Hematopoietic multipotent progenitor cell treated with erythropoietin and hydrocortisone succinate and interleukin-3 and kit ligand, for 4 days (in vitro differentiated cells): ENCODE measurements at places on chromosomes 11 and 22.

DNA sequence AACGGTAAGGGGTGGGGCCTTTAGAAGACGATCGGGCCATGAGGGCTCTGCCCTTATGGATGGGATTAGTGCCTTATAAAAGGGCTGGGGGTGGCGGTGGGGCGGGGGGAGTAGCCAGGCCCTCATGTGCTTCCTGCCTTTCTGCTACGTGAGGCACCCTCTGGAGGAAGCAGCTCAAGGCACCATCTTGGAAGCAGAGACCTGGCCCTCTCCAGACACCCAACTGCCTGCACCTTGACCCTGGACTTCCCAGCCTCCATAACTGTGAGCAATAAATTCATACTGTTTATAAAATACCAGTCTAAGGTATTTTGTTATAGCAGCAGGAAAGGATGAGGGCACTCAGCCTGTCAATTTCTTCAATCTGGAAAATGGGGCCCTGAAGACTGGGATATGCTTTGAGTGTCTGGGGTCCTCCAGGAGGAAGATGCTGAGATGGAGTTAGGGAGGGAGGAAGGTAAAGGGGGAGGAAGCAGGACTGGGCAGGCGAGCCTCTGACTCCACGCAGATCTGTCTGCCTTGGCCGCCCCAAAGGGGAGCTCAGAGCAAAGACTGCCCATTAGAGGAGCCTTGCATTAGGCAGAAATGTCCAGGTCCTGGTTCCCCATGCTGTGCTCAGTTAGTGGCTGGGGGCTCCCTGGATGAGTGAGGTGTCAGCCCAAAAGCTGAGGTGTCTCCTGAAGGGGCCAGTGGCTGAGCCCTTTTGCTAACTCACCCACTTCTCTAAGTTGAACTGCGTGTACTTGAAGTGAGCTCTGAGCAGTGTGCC is 5.3 kb downstream of the CABP2 start:
- DNase-seq = no peak

GRCh38 chr22:37519268-37520195 is at the start of gene CARD10:
CARD10 (minus strand) TSS chr22:37519415; CDS start chr22:37519200, 215 bp downstream.
- peak; percentile 35 for DNase-seq

DNA sequence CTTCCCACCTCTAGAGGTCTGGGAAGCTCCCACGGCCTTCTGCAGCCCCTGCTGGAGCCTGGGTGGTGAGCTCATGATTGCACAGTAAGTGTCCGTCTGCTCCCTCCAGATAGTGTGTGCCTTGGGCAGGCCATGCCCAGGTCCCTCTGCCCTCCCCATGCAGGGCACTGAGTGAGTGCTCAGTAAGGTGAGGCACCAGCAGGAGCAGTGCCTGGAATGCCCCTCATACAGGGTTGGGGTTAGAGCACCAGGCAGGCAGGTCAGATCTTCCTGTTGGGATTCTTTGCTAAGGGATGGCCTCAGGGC is 50.3 kb downstream of the NAT10 start:
- no peak for DNase-seq

- DNase-seq = no peak
Observed at GRCh38 chr22:49266561-49267519, 560.8 kb downstream of the BRD1 start.

DNA sequence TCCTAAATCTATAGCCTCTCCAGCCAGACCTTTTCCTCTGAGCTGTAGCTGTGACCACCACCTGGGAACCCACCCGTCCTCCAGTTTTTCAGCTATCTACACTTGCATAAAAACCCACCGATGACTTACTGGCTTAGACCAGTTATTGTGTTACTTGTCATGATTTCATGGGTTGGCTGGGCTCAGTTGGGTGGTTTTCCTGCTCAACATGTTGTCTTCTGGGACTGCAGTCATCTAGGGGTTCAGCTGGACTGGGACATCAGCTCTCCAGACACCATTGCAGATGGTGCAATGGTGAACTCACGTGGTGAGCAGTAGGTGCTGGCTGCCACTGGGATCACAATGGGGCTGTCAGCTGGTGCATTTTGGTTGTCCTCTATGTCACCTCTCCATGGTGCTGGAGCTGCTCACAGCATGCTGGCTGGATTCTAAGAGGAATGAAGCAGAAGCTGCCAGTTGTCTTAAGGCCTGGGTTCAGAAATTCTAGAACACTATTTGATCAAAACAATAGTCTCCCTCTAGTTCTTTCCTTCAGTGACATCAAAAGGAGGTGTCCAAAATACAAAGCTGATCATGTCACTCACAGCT is 1.3 kb upstream of the SYT13 start:
- no peak for DNase-seq
